ENCODE measurements at places on chromosomes 3 and 15.

- no peak for DNase-seq
Observed at GRCh38 chr3:133278260-133279043, 121.4 kb upstream of the BFSP2 start.

- peak; percentile 57 for DNase-seq
Observed at GRCh38 chr15:28021281-28022039, 77.7 kb downstream of the OCA2 start.

GRCh38 chr3:155963570-155963969 is 93.1 kb downstream of the GMPS start:
- no peak for DNase-seq

GRCh38 chr15:87211547-87211946 is 1045.0 kb downstream of the NTRK3 start:
- no peak for DNase-seq

- no peak for DNase-seq
Observed at GRCh38 chr15:86571873-86572272, 492.2 kb downstream of the AGBL1 start.

DNA sequence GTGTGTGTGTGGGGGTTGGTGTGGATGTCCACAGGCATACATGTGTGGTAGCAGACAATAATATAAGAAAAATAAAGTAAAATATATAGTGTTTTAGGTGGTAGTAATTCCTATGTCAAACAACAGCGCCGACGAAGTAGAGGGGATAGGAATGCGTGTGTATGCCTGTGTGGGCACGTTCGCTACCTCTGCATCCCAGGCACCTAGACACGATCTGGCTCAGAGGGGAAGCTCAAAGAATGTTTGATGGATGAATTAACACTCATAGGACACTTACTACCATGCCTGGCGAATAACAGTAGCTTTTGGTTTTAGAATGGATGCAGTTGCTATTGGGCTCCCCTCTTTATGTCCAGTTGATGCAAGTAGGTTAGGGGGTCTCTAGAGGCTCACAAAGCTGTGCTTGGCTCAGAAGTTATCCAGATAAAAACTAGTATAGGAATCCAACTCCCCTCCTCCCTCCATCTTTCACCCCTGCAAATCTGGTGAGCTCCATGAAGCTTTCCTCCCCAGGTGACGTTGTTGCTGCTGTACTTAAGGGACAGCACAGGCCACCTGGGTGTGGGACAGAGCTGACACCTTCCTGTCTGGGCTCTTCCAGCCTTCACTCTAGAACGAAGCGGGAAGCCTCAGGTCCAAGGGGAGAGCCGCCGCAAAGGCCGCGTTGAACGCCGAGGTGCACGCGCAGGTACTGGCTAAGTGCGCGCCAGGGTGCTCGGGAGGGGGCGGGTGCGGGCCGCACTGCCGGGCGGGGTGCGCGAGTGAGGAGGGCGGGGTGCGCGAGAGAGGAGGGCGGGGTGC is 192.6 kb upstream of the LYSMD4 start:
- peak; percentile 63 for DNase-seq

- DNase-seq, result peak; percentile 8
Observed at GRCh38 chr3:67947808-67948508, 293.5 kb upstream of the SUCLG2 start.

DNA sequence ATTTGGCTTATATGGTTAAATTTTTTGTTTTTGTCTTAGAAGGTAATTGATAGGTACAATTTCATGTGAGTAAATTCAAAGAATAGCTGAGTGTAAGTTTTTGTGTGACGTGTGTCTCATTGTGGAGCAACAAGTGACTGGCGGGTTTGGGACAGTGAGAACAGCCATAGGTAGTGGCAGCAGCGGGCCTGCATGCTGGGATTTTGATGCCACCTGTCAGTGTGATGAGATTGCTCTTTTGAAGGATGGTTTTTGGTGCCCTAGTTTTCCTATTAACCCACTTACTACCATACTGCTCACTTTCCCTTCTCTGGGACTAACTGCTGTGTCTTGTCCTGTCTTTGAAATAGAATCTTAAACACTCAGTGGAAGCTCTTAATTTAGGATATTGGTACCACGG is 522.6 kb downstream of the NAALADL2 start:
- peak; percentile 55 for DNase-seq

DNA sequence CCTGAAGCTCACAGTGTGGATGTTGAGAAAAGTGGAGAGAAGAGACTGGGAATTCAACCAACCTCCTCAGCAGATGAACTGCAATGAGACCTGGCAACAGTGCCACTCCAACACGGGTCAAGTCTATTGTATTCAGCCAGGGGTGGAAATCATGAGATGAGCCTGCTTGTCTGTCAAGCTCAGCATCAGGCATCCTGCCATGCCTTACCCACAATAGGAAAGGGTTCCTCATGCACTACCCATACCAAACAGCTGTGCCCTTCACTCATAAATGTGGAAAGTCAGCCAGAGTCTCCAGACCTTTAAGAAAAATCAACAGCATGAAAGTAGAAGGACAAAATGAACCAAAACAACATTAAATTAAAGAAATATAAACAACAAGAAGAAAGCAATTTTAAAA is 542.1 kb downstream of the EPHB1 start:
- no peak for DNase-seq

DNA sequence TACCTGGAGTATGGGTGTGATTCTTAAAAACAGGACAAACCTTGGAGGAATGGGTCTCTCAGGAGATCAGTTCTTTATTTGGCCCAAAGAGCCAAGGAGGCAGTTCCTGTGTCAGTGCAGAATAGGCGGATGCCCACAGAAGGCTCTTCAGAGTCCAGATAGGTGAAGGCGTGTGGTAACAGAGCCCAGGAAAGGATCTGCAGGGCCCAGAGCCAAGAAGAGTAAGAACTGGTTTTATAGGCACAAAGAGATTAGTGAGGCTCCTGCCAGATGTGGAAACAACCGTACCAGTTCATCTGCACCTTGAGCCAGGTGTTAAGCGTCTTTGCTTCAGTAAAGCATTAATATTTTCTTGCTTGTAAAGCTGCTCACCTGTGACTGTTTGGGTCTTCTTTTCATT is 140.1 kb upstream of the BFSP2 start:
- DNase-seq, result no peak

GRCh38 chr15:94004697-94005096 is 226.7 kb upstream of the MCTP2 start:
- DNase-seq, result no peak

GRCh38 chr15:63539521-63539920 is 35.1 kb downstream of the USP3 start:
- DNase-seq, result no peak

- DNase-seq, result no peak
Observed at GRCh38 chr3:162171970-162172369, 675.4 kb downstream of the OTOL1 start.

DNA sequence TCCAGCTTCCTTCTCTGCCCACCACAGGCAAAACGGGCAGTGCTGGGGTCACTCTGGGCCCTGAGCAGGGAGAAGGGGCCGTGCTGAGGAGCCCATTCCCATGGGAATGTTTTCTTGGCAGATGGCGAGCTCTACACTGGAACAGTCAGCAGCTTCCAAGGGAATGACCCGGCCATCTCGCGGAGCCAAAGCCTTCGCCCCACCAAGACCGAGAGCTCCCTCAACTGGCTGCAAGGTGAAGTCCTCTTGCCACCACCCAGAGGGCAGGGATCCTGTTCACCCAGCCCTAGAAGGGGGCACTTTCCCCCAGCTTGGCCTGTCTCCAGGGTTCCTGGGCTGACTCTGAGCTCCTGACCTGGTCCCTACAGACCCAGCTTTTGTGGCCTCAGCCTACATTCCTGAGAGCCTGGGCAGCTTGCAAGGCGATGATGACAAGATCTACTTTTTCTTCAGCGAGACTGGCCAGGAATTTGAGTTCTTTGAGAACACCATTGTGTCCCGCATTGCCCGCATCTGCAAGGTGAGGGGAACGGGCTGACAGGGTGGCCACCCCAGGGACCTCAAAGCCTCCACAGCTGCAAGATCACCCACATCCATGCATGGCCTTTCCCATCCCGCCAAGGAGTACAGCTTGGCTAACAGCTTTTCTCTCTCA is 12.4 kb downstream of the CIB1 start:
- peak; percentile 61 for DNase-seq

DNA sequence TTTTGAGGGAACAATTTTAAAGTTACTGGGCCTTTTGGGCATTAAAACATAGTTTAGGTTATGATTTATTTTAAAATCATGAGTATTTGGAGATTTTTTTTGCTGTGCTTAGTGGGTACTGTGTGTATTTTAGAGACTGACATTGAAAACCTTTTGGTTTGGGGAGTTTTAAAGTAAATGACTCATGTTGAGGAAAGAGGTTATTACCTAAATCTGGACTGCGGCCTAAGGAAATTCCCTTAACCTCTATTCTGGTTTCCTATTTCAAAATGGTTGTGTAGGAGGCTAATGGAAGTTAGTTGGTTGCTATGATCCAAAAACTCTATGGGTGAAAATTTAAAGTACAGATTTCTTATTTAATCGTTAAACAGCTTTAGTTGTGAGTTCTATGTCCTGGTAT is 57.3 kb upstream of the DPH6 start:
- DNase-seq, result no peak

- no peak for DNase-seq
Observed at GRCh38 chr3:134144694-134145093, 106.0 kb downstream of the RYK start.

DNA sequence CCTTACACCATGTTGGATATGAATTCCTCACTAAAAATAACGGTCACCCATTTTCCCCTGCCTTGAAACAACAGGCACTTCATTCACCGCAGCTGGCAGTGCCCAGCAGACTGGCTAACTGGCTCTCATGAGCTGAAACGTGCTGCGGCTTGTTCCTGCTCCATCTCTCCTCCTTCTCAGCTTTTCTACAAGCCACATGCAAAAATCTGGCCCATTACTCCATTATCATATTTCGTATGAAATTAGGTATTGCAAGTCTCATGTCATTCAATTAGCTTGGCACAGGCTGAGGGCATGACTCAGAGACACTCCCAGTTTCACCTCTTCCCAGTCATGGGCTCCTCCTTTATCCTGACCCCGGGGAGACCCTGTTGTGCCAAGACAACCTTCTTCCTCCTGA is 60.0 kb downstream of the MAGEF1 start:
- DNase-seq, result no peak

DNA sequence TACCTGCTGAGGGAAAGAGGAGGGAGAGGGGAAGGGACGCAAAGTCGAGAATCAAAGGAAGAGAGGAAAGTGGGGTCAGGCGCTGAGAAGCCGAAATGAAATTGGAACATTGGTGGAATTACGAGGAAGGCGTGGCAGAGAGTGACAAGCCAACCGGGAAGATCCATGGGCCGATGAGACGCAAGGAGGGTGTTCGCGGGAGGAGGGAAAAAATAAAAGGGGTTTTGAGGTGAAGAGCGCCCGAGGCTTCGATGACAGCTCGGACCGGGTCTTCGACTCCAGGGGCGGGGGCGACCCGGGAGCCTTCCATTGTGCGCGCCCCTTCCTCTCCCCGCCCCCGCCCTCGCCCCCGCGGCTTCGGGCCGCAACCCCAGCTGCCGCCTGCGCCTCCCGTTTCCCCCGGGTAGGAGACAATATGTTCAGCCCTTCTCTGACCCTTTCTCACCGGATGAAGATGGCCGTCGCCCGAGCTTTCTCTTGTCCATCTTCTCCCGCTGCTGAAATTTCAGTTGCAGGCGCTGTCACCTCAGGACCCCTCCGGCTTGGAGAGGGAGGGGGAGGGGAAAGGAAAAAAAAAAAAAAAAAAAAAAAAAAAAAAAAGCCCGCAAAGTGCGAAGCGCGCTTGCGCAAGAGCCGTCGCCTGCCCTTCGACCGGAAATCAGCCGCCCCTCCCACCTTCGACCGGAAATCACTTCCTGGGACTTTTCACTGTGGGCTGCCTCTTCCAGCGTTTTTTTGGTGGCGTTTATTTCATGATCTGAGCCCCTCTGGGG is at the start of gene SENP7:
Gene SENP7 (minus strand): TSS at position 567 of the 773 bp plus-strand sequence. CDS start 82 bp downstream, at position 485.
- DNase-seq, result peak; percentile 97

DNA sequence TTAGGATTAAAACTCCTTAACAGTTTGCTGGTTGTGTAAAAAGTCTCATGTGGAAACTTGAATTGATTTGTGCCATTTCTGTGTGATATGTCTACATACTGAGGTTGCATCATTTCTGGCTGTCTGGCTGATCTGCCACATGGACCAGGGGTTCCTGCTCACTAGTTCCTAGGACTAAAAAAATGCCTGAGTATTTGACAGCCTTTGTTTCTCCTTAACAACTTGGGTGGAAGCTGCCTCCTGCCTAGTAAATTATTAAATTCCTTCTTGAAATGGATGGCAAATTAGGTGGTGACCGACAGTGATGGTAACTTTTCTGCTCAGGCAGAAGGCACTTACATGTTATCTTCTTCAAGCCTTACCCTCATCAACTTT is 226.9 kb upstream of the MRPL3 start:
- DNase-seq, result no peak

DNA sequence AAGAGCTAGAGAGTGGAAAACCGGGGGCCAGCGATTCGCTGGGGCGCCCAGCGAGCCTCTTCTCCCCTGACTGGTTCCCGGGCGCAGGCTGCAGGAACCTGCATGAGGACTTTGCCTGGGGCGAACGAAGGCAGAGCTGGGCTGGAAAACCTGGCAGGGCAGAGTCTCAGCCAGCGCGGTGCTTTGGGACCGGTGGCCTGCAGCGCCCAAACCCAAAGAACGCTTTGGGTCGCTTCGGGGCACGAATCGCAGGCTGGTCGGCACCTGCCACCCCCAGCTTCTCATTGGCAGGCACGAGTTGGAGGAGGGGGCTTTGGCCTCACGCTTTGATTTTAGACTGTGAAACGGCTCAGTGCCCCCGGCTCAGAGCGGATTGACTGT is 3.0 kb downstream of the ONECUT1 start:
- DNase-seq, result peak; percentile 76

DNA sequence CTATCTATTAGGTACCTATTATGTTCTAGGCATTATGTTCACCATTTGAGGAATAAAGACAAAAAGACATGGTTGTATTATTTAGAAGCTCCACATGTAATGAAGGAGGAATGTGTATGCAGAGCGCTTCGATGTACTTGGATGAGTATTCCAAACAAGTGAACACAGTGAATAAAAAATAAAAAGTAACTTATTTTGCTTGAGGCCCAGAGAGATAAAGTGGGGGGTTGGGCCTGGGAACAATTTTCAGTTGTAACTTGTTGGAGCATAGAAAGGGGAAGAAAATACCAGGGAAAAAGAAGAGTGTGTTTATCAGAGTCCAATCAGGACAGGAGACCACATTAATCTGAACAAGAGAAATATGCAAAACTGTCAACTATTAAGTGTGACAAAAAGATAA is 445.7 kb upstream of the BCHE start:
- DNase-seq, result no peak

DNA sequence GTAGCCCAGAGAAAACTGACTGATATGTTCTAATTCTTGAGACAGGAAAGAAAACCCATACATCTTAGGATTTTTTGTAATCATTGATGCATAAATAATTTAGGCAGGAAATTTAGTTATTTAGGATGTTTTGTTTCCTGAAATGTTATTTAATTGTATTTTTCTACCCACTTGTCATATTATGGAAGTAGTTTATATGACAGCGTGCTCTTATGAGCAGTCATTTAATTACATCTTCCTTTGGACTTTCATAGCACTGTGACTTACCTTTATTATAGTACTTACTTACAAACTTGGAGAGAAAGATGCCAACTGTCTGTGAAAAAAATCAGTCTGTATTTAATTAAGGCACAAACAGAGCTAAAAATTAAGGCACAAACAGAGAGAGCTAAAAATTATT is 65.0 kb downstream of the AKAP13 start:
- no peak for DNase-seq

Data from retina (tissue), 1 donor.